ENCODE measurements at places on chromosomes 16 and 17.

- no peak for DNase-seq
Observed at GRCh38 chr17:72171703-72172667, 51.2 kb downstream of the SOX9 start.

DNA sequence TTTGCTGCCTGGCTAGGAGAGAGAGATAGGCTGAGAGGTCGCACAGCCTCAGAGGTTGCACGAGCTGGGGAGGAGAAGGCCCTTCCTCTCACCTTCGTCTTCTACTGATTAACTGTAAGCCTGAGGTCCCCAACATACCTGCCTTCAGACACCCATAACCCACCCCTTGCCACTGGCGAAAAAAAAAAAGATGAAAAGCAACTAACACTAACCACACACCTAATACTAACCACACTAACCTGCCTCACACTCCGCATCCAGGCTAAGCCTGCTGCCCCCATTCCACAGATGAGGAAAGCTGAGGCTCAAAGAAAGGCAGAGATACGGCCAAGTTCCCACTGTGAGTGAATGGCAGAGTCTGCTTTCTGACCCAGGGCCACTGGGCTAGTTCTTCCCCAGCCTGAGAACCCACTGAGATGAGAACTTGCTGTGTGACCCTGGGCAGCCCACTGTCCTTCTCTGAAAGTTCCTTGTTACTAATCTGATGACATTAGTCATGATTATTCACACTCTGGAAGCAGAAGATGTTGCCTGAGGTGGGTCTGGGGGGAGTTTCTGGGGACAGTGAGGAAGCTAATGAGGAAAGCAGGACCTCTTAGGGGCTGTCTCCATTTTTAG, 4.6 kb downstream of the IL21R start:
- no peak for DNase-seq

DNA sequence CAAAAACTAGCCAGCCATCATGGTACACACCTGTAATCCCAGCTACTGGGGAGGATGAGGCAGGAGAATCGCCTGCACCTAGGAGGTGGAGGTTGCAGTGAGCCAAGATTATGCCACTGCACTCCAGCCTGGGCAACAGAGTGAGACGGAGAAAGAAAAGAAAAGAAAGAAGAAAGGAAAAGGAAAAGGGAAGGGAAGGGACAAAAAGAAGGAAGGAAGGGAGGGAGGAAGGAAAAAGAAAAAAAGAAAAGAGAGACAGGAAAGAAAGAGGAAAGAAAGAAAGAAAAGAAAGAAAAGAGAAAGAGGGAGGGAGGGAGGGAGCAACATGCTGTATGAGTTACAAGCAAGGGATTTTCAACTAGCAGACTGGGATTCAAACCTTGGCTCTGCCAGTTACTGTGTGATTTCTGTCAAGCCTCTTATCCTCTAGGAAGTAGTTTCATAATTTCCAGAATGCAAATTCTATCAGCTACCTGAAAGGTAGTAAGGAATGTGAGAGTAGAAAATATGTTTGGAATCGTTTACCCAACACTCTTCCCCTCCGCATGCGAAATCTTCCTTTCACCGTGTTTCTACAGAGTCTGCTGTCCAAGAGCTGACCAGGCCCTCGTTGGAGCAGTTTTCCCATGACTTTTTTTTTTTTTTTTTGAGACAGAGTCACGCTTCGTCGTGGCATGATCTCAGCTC, 43.4 kb downstream of the VPS53 start:
- DNase-seq = no peak

DNA sequence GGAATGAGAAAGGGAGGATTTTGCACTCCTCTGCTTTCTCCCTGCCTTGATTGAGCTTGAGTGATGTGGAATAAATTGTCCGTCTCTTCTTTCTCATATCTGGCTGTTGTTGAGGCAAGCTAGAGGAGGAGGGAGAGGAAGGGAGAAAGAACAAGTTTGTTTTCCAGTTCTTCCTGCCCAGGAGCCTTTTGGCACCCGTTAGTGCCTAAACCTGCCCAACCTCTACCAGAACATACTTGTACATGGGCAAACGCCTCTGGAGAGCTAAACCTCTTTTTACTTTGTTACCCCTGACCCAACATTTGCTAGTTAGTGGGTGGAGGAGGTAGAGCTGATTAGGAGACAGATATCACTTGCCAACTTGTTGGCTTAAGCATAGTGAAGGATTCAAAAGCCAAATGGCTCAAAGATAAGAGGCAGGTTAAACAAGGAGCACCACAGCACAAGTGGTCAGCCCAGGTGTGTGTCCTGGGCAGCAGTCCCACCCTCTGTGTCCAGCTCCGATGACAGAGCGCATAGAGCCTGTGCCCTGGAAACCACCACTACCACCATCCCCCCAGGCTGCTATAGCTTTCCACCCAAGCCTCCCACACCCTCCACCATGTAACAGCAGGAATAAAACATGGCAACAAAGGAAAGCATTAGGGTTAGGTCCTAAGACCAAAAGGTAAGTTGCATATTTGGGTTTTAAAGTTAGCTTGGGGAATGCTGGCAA, 6.5 kb downstream of the ODF4 start:
- no peak for DNase-seq

GRCh38 chr16:73206151-73206707, 158.3 kb upstream of the ZFHX3 start:
- DNase-seq = no peak

GRCh38 chr17:57256708-57257112, 387 bp downstream of the MSI2 start:
- DNase-seq = peak; percentile 35
